ENCODE measurements at places on chromosomes 2 and 18.

DNA sequence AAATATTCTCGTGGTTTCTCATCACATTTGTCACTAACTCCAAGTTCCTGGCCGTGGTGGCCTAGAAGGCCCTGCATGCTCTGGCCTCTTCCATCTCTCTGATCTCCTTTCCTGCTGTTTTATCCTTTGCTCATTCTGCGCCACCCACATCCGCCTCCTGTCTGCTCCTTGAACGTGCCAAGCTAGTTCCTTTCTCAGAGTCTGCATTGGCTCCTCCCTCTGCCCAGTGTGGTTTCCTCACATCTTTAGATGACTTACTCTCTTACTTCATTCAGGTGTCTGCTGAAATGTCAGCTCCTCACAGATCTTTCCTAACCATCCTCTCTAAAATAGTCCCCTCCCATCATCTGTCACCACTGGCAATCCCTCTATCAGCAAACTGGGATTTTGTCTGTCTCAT is 158.6 kb upstream of the RBMS1 start:
- no peak for DNase-seq

GRCh38 chr2:167249197-167249596 is 360.9 kb downstream of the XIRP2 start:
- DNase-seq: no peak

GRCh38 chr2:48728840-48729239 is 26.7 kb downstream of the LHCGR start:
- DNase-seq: no peak

DNA sequence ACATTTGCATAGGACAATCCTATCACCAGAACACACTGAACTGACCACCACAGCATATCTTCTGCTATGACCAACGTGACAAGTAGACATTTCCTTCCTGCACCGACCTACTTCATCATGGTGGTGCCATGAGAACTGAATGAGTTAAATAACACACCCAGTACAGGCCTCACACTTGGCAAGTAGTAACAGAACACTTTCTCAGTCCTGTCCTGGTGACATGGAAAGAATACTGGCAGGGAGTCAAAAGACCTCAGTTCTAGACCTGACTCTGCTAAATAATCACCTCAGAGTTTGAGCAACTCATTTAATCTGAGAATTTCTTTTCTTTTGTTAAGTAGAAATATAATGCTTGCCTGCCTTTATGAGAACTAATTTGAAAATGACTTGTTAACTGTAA is 186.3 kb upstream of the SMAD7 start:
- DNase-seq: no peak

- no peak for DNase-seq
Measured at GRCh38 chr2:222887124-222887523, 26.3 kb downstream of the ACSL3 start.

- no peak for DNase-seq
Measured at GRCh38 chr2:231138699-231139098, 13.9 kb upstream of the HTR2B start.

DNA sequence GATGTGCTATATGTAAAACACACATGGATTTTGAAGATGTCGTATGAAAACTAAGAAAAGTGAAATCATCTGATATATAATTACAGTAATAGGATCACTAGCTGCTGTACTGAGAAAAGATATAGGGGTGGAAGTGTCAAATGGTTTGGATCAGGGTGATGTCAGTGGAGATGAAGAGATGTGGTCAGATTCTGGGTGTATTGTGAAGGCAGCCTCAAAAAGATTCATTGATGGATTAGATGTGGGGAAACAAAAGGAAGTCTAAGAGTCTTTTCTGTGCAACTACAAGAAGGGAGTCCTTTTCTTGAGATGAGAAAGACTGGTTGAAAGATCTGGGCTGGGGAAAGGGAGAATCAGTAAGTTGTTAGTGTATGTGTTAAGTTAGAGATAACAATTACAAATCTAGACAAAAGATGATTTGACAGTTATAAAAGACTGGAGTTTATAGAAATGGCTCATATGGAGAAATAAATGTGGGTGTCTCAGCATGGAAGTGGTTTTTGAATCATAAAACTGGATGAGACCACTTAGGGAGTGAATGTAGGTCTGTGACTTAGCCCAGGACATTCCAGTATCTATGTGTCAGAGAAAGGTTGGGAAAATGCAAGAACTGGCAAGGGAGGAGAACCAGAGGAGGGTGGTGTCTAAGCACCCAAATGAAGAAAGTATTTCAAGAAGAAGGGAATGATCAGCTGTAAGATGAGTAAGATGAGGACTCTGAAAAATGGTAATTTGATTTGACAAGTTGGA is 347.4 kb downstream of the PARD3B start:
- no peak for DNase-seq

GRCh38 chr2:45330637-45331409 is 280.2 kb downstream of the SRBD1 start:
- DNase-seq: peak; percentile 25

- no peak for DNase-seq
Measured at GRCh38 chr18:9791991-9792390, 83.9 kb downstream of the RAB31 start.

GRCh38 chr2:3341336-3341735 is 36.3 kb downstream of the EIPR1 start:
- no peak for DNase-seq

GRCh38 chr2:196952936-196953335 is 26.4 kb upstream of the PGAP1 start:
- no peak for DNase-seq

GRCh38 chr2:203758841-203759689 is 52.6 kb downstream of the CD28 start:
- no peak for DNase-seq

DNA sequence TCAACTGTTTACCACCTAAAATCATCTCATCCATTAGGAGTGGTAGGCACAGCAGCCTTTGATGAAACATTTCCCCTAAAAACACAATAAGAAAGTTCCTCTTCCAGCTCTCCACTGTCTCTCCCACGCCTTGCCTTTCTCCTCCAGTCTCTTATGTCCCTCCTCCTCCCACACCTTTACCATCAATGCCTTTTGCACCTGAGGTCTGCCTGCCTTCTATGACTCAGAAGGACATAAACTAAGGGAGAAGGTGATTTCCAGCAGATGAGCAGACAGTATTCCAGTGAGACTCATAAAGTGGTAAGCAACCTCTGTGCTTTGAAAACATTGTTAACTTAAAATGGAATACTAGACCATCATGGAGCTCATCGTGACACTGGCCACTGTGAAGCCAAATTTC is 34.2 kb upstream of the NDUFV2 start:
- DNase-seq: no peak

DNA sequence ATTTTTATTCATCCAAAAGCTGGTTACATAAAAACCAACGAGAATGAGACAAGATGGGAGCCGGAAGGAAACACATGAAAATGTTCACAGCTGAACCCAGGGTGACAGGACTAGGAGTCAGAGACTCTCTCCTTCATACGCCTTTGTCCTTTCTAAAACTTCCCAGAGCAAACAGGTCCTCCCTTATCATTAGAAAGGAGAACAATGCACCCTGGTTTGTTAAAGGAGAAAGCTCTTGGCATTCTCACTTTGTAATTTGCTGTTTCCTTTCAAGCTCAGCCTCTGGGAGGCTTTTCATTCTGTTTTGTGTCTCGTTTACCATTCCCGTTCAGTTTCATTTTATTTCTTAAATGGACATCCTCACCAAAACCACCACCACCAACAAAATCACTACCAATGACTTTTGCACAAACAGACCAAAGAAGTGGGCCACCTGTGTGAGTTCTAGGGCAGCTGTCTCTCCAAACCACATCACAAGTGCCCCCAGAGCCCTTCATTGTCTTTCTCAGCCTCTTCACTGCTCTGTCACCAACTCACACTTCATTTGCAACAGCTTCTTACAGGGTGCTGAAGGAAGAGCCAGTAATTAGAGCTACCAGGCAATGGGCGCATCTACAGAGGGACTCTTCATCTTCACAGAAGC is 105.3 kb downstream of the HDAC4 start:
- DNase-seq: no peak

- no peak for DNase-seq
Measured at GRCh38 chr2:77105008-77105407, 417.2 kb downstream of the LRRTM4 start.

- DNase-seq: peak; percentile 65
Measured at GRCh38 chr2:8680822-8681760, 765 bp upstream of the ID2 start.
